ENCODE measurements at places on chromosomes 11 and 22. TPM values are rescaled to one million over a fixed set of nuclear protein-coding genes. Genes with fewer than 3 reads are reported as not detected.

LTBP3 gene
- total RNA-seq, result 17.5 TPM

RASD2 gene
- total RNA-seq, result not detected

TREH gene
- not detected for total RNA-seq

SLC22A24 gene
- not detected for total RNA-seq

POU2AF2 gene
- total RNA-seq, result not detected

OVOL1 gene
- not detected for total RNA-seq

IGLL5 gene
- total RNA-seq, result not detected

MCAT gene
- total RNA-seq, result 7.1 TPM

FDX1 gene
- 6.8 TPM for total RNA-seq

POTEH gene
- not detected for total RNA-seq

NOX4 gene
- 32.3 TPM for total RNA-seq

OR52H1 gene
- total RNA-seq, result 0.38 TPM

CNTF gene
- total RNA-seq, result 2.7 TPM

KBTBD3 gene
- total RNA-seq, result 4.7 TPM

CAPN5 gene
- total RNA-seq, result 1.5 TPM

All from bladder microvascular endothelial cell (primary cell).